Mesenteric fat pad (tissue), 1 donor: ENCODE measurements at places on chromosomes 7 and 10. TPM values are rescaled to one million over a fixed set of nuclear protein-coding genes. Genes with fewer than 3 reads are reported as not detected.

DNA sequence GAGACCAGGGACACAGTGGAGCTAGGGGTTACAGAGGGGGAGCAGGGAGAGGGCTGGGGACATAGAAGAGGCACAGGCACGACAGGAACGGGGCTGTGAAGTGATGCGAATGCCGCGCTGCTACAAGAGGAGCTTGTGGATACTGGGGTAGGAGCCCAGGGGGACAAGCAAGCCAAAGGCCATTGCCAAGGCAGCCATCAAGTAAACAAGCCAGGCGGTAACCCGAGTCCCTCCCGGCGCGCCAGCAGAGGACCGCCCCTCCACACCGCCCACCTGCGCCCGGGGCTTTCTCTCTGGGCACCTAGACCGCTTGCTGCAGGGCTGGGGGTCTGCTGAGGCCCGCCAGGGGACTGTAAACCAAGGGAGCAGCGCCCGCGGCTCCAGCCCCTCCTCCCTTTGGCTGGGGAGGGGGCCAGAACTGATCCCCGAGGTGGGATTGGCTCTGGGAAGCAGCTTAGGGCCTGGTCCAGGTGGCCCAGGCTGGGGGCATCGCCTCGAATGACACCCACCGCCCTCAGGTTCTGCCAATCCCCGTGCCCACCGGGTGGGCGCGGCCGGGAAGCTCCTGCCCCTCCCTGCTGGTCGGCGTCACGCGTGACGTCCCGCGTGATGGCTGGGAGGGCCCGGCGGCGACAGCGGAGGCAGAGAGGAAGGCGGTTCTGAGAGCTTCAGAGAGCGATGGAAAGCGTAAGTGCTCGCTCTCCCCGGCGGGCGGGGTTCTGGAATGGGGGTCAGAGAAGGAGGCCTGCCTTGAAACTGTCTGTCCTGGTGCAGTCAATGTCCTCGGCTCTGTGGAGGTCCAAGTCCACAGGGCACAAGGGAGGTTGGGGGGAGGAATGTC lies 982 bp downstream of the SFXN3 start:
- DNase-seq, result peak; percentile 94

DNA sequence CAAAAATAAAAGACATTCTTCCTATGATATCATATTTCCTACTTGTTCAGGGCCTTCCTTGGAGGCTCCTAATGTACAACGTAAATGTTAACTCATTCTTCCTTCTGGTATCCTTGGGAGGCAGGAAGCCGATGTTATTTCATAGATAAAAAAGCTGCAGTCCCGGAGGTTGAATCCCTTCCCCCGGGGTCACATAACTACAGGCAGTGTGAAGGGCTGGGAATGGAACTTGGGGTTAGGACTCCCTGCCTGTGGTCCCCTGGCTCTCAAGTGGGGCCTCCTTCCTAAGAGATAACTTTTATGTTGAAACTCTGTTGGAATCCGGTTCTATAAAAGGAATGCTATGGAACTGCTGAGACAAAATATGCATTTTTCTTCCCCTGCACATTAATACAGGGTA lies 14.9 kb upstream of the CCDC3 start:
- no peak for DNase-seq

- peak; percentile 16 for DNase-seq
Measured at GRCh38 chr7:100021297-100021696, 5.9 kb downstream of the ZKSCAN1 start.

- no peak for DNase-seq
Measured at GRCh38 chr10:133150656-133151055, 9.4 kb upstream of the KNDC1 start.

The CPVL gene
- 49.8 TPM for total RNA-seq

The CCDC3 gene
- 122 TPM for total RNA-seq
